Mammary epithelial cell (primary cell): ENCODE measurements at places on chromosomes 1 and 21.

DNA sequence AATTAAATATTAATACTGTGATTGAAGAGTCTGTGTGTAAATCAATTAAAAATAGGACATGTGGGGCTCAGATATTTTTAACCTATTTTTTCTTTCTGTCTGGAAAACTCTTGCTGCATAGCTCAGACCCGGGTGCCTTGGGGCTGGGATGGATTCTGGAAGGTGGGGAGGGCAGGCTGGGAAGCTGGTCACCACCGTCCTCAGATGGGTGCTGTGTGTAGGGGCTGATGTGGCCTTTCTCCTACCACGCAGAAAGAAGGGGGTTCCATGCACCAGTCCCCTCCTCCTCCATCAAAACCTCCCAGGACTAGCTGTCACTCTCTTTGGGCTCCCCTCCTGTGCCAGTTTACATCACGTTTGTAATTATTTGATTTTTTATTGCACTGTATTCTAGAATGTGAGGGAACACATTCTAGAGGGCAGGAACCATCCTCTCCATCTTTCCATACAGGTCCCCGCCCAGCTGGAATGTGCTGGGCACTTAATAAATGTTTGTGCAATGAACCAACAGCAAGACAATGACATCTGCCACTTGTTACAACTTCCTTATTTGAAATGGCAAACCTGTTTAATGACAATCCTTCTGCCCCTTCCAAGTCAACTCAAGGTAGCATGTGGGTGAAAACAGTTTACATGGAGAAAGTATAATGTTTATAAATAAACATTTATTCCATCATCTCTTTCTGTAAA, 104.3 kb downstream of the EDEM3 start:
- DNase-seq = no peak

DNA sequence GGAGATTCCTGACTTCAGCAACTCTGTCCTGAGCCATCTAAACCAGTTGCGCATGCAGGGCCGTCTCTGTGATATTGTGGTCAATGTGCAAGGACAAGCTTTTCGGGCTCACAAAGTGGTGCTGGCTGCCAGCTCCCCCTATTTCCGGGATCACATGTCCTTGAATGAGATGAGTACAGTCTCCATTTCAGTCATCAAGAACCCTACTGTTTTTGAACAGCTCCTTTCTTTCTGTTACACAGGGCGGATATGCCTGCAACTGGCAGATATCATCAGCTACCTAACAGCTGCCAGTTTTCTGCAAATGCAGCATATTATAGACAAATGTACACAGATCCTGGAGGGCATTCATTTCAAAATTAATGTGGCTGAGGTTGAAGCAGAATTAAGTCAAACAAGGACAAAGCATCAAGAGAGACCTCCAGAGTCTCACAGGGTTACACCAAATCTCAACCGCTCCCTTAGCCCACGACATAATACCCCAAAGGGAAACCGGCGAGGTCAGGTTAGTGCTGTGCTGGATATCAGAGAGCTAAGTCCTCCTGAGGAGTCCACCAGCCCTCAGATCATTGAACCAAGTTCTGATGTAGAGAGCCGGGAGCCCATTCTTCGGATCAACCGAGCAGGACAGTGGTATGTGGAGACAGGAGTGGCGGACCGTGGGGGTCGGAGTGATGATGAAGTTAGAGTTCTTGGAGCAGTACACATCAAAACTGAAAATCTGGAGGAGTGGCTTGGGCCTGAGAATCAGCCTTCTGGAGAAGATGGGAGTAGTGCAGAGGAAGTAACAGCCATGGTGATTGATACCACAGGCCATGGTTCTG, 2.3 kb downstream of the ZBTB37 start:
- no peak for DNase-seq

DNA sequence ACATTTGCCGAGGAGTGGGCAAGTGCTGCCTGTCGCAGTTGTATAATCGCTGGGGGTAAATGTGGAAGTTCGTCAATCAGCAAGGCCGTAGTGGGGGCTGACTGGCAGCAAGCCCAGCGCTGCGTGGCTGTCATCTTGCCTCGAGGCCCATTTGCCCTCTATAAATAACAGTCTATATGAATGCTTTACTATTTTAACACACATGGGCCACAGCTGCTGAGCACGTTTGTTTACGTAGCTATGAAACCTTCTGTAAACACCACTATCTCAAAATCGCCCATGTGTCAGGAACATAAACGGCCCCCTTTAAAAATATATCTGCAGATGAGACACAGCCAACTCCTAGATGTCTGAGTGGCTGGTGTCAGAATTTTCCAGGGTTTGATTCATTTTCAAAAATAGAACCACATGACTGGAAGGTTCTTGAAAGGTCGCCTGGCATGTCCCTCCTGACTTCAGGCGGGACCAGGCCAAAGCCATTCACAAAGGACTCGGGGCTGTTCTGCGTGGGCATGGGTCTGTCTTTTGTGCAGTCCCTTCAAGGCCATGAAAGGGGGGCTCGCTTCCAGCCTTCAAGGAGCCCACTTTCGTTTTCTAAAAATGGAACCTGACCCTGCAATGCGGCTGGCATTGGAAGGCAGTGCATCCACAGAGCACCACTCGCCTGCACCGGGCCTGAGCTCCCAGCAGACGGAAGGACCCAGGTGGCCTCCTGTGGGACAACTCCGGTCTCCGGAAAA, 205.5 kb downstream of the KCNJ6 start:
- DNase-seq = no peak

DNA sequence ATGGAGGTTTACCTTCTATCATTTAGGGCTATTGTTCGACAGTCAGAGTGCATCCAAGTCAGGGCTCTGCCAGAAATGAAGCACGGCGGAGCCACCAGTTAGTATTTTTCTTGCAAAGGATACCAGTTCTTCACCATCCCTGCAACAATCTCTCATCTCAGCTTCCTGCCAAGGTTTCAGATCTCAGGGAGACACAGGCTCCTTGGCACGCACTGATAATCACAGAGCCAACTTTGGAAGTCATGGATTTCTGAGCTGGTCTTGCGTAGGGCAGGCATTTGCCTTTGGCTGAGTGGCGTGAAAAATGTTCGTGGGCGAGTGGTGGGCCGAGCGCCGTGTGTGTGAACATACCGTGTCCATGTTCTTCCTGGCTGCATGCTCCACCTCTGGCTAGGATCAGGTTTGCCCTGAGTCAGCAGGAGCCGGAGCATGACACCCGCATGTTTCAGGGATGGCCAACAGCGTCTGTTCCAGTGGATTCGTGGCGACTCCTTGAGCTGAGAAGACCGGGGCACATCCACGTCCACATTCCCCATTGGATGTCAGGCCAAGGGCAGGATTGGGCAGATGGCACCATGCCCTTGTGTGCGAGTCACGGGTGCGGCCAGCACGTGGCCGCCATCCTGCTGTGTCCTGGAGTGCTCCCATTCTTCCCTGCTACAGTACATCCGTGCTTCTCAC, 118.5 kb upstream of the C1orf174 start:
- DNase-seq = no peak

- DNase-seq = no peak
Observed at GRCh38 chr1:4084048-4084431, 184.0 kb upstream of the C1orf174 start.

DNA sequence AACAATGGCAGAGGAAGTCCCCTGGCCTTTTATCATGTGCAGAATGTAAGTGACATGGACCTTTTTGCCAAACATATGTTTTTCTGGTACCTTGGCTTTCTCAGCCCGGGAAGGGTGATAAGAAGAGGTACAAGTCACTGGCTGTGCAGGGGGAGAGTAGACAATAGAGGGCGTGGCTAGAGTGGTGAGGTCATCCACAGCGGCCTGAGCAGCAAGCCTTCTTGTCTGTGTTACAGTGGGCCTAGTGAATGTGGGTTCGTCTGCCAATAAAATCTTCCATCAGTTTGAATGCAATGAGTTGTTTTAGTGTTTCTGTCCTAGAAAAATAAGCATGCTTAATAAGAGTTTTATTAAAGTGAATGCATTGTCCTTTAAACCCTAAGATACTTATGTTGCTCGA, 59.0 kb upstream of the PGD start:
- DNase-seq = peak; percentile 48

GRCh38 chr1:178243119-178243518, 149.2 kb downstream of the RASAL2 start:
- DNase-seq = no peak

DNA sequence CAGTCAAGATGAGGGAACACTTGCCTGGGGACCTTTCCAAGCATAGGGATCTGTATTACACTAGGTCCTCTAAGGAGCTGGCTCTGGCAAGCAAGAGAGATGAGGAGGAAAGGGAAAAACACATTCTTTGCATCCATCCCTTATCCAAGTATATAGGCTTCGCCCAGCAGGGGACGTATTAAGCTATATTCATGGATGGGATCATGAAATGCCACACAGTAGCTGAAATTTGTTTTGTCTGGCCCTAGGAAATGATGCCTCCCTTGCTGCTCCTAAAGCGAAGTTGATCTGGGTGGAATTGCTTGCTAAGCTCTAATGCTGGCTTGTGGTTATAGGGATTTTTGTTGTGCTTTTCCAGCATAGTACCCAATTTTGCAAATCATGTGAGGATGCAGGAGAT, 32.1 kb downstream of the CENPF start:
- DNase-seq = no peak

DNA sequence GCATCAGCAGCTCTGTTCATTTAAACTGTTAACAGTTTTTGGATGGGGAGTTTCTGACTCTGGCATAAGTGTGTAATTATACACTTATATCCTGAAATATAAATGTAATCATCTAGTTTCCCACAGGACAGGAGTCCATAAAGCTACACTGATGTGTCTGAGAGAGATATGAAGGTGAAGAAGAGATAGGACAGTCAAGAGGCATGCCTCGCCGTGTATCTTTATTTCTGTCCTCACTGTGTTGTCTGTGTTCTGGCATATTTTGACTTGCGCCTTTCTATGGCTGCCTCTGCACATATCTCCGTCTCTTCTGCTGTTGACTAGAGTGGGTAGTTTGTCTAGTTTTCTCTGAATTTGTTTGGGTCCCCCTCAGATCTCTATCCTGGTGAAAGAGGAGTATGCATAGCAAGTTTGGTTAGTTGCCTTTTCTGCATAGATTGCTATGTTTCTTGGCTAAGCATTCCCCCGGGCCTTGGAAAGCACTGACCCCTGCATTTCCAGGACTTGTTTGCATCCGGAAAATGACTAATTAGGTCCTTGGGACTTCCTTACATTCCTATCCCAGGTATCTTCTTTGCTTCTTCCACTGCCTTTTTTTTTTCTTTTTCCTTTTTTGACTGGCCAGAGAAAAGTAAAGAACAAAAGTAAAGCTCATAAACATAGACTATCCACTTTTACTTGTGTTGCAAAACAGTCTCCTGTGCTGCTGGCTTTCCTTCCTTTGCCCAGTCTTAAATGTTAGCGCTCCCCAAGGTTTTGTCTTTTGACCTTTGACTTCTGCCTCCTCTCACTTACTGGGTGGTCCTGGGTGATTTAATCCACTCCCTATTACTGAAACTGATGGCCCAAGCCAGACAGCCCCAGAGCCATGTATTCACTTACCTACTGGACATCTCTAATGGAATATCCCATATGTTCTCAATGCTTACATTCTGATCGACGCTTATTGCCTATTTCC, 27.6 kb upstream of the CNN3 start:
- DNase-seq = no peak

DNA sequence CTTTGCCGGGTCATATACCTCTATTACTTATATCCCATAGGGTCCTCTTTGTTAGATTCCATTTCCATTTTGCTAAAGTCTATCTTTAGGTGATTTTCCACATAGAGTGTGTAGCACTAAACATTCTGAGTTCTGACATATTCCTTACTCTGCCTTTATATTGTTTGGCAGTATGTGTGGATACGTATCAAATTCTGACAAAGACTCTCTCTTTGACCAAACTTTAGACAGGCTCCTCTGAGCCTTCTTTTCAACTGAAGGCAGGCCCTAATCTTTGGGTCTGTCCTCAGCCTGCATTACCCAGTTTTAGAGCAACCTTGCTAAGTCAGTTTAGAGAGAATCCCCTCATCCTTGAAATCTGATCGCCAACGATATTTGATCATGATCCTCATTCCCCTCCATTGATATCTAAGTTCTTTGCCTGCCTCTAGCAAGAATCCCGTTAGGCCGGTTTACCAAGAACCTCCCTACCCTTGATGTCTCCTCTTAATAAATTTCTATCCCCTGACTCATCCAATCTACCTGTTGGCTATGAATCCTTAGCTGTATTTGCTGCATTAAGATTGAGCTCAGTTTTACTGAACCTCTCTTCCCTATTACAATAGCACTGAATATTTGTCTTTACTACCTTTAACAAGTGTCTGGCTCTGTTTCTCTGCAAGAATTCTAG, 10.4 kb upstream of the PPT1 start:
- peak; percentile 83 for DNase-seq

GRCh38 chr1:173392895-173393658, 84.1 kb upstream of the PRDX6 start:
- DNase-seq = peak; percentile 76

GRCh38 chr1:95169548-95169947, 52.4 kb downstream of the TLCD4 start:
- peak; percentile 77 for DNase-seq

- no peak for DNase-seq
Observed at GRCh38 chr1:188355847-188356246, 1527.1 kb downstream of the PLA2G4A start.

- no peak for DNase-seq
Observed at GRCh38 chr1:73576083-73576482, 621.9 kb downstream of the LRRIQ3 start.

- no peak for DNase-seq
Observed at GRCh38 chr1:191483988-191484387, 674.3 kb upstream of the RGS18 start.

- DNase-seq = peak; percentile 85
Observed at GRCh38 chr1:84361796-84362195, 36.5 kb upstream of the DNASE2B start.

DNA sequence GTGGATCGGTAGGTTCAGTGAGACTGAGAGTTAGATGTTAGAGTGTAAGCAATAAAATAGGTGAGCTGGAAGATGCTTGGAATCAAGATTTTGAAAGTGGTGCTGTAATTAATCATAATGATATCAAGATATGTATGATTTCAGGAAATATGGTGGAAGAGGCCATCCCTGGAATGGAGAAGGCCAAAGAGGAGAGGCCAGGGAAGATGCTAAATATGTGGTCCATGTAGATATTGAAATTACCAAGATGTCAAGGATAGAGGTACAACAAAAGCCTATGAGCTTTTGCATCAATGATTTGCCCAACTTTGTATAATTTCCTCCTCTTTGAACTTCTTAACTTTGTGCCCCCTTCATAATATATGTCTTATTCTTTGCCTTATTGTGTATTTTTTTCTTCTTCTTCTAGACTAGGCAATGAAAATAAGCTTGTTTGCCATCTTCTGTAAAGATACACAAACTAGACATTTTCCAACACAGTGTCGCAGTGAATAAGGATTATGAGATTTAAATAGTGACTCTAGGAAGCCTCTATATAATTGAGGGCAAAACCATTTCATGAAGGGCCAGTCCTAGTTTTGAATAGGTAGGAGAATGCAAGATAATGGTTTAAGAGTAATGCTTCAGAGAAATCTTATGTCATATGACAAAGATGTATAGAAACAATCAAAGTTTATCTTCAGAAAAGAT, 8.9 kb downstream of the PTGS2 start:
- no peak for DNase-seq
